ENCODE measurements at places on chromosomes 16 and 17.

GRCh38 chr17:30217746-30218245, 17.7 kb downstream of the SLC6A4 start:
- no peak for DNase-seq

DNA sequence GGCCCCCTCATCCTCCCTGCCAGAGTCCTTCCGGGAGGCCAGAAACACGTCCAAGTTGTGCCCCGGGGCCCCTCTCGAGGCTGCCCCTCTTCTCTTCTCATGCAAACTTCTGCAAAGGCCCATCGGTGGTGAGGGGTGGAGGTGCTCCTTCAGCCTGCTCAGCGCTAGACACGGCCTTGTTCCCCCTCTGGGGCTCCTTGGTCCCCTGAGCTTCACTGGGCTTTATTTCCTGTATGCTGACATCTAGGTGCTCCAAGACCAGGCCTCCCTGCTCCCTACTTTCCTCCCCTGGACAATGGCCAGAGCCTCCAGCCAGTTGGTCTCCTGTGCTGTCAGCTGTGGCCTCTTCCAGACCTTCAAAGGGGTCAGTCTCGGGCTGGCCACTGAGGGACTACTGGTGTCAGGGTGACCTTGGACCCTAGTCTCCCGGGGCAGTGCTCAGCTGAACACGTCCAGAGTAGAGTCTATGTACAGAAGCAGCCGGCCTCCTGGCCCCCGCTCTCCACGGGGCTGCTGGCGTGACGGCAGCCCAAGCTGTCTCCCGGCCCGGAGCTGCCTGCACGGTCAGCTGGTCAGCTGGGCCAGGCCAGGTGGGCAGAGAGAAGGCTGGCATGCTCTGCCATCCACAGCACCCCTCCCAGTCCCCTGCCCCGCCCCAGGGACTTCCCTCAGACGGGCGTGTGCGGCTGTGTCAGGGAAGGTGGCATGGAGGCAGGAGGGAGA, 1.7 kb upstream of the PRR35 start:
- no peak for DNase-seq

- no peak for DNase-seq
Observed at GRCh38 chr16:49703483-49703882, 152.4 kb downstream of the ZNF423 start.

DNA sequence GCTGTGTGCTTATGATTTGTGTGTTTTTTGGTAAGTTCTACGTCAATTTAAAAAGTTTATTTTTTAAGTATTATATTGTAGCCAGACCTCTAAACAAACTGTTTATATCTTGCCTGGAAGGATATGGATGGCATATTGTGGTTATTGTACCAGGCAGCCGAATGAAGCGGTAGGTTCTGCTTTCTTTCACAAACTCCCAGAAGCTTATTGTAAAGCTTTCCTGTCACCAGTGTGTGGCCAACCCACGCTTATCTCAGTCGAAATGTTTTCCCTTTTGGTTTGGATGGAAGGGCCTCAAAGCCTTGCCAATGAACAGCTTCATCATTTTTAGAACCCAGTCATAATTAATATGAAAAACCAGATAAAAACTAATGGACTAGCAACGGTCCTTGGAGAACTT, 53.1 kb downstream of the CYB5B start:
- no peak for DNase-seq

- DNase-seq = no peak
Observed at GRCh38 chr16:72645538-72645937, 402.4 kb downstream of the ZFHX3 start.

- DNase-seq = no peak
Observed at GRCh38 chr16:81910366-81910885, 100.8 kb downstream of the SDR42E1 start.

DNA sequence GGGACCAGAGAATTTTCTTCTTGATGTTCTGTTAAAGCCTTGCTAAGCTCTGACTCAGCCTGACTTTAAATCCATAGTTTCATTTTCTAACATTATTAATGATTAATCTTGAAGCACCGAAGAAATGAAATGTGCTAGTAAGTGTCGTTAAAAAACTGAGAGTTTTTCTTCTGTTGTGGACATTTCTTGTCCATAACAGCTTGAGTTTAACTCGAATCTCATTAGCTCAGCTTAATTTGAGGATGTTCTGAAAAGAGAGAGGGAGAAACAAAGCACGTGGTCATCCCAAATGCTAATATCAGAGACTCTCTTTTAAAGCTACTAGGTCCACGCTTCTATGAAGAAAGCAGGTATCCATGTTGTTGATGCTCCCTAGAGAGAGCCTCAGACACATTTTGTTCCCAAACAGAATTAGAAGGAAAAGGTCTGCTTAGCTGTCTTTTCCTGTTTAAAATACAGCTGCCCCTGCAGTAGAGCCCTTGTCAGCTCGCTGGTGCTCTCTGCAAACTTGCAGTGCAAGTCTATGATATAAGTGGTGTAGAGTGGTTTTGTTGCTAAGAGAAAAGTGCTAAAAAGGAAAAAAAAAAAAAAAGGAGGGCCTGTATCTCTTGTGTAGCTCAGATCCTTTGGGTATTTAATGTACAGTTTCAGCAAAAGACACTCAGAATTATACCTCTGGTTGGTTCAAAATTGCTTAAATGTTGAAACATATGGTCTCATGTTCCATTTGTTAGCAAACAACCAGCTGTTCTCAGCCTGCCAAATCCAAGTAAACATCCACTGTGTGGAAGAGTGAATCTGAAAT, 191.1 kb upstream of the TBX2 start:
- no peak for DNase-seq

GRCh38 chr16:57736419-57737351, 1.1 kb downstream of the KATNB1 start:
- DNase-seq = peak; percentile 37

DNA sequence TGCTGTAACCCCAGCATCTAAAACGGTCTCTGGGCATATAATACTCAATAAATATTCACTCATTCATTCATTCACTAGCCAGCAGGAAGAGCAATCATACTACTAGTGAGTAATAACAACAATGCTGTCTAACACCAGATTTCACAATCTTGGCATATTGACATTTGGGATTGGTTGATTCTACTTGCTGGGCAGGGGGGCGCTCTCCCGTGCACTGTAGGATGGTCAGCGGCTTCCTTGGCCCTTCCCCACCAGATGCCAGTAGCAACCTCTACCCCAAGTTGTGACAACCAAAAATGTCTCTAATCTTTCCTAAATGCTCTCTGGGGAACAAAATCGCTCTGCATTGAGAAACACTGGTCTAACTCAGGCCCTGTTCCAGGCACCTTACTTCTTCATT, 20.7 kb downstream of the WFDC1 start:
- DNase-seq = no peak

GRCh38 chr17:76934561-76935320, 66.5 kb downstream of the MGAT5B start:
- no peak for DNase-seq

DNA sequence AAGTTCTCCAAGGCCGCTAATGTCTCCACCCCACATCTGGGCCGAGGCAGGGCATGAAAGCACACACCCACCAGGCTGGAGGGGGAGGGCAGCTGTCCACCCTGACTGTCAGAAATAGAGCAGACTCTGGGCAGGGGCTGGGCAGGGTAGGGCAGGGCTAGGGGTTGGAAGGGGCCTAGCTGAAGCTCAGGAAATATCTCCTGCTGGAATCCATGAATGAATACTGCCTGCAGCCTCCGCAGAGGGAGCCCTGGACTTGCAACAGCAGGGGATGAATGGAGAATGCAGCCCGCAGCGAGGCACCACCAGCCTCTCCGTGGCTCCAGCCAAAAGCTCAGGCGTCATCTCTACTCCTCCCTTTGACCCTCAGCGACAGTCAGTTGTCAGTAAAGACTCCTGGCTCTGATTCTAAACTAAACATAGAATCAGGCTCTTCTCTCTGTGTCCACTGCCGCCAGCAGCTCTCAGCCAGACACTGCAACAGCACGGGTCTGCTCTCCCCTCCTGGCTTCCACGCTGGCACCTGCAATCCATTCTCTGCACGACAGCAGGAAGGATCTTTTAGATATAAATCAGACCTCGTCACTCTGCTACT, 23.9 kb upstream of the NGFR start:
- no peak for DNase-seq

All from stimulated activated naive CD4-positive, alpha-beta T cell treated with Interleukin-2 at 50 U/mL for 16 hours (primary cell).